ENCODE measurements at places on chromosomes 6 and 20.

DNA sequence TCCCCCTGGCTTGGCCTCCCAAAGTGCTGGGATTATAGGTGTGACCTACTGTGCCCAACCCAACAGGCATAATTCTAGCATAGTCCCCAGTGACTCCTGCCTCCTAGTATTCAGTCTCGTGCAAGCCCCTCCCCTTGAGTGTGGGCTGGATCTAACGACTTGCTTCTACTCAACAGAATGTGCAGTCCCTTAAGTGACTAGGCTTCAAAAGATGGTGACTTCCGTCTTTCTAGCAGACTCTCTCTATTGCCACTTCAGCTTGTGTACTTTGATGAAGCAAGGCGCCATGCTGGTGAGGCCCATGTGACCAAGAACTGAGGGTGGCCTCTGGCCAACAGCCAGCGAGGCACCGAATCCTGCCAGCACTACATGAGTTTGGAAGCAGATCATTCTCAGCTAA, 109.6 kb upstream of the TRAF3IP2 start:
- no peak for DNase-seq

- no peak for DNase-seq
Observed at GRCh38 chr6:122589115-122589514, 21.1 kb upstream of the PKIB start.

DNA sequence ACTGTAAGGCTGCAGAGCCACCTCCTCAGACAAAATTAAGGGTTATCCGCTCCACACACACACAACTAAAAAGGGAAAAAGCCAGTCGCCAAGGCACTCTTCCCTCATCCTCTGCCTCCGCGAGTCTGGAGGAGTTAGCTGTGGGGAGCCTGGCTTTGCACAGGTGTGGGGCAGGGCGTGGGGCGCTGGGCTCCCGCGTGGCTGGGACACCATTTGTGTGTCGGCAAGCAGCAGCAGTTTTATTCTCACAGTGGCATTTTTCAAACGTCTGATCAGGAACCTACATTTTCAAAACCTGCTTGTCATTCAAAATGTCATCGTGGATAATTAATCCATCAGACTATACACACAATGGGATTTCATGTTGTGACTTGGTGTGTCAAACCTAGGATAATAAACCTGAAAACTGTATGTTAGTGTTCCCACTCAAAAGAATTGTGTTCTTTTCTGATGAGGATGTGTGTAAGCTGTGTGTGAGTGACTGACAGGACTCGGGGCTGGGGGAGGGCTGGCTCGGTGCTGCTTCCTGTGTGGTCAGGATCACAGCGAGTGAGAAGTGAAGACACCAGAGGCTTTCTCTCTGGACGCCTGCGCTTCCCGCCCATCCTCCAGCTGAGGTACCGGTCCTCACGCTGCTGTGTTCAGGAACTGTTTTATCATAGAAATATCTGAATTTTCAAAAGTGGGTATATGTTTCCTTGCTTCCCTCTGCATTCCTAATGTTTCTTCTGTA, 83.1 kb downstream of the IRF4 start:
- peak; percentile 65 for DNase-seq

DNA sequence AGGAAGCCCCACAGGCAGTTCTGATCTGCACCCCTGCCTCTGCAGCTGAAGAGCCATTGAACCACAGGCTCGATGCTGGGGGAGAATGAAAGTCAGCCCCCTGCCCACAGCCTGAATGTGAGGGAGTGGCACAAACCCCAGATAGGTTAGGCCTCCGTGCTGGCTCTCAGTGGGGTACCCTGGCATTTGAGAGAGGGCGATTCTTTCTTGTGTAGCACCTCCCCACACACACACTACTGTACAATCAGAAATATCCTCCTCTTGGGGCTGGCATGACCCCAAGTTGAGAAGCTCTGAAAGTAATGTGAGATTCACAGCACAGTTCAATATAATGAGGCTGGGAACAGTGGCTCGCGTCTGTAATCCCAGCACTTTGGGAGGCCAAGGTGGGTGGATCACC, 17.9 kb downstream of the TTBK1 start:
- no peak for DNase-seq

DNA sequence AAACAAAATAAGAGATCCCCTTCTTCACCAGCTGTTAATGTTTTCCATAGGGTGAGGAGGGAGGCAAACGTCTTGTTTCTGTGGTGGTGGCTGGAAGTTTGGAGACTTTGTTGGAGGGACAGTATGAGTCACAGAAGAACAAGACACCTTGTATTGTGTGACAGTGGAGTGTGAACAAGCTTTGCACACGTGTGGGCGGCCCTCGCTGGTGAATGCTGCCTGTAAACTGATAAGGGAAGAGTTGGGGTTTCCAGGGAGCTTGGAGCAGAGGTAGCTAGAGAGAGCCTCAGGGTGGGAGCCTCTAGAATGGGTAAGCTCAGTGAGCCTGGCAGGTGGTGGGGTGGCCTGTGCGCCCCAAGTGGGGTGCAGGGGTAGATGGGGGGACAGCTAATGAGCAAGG, 78.3 kb downstream of the ZDHHC14 start:
- DNase-seq: no peak

DNA sequence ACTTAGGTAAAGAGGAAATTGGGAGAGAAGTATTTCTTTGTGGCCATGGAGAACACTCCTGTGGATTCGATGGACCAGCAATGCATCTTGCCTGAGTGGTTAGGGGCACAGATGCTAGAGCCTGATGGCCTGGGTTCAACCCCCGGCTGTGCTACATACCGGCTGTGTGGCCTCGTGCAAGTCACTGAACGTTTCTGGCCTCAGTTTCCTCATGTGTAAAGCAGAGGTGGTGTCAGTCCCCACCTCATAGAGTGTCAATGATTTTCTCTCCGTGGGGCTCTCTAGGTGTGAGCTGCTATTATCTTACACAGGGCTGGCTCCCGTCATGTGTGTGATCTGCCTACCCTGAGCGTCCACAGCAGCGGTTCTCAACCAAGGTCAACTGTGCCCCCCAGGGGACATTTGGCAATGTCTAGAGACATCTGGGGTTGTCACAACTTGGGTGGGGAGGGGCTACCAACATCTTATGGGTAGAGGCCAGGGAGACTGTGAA, 50.0 kb upstream of the PTPN1 start:
- DNase-seq: no peak

- DNase-seq: no peak
Observed at GRCh38 chr6:26322645-26323482, 42.1 kb upstream of the BTN3A2 start.

GRCh38 chr6:31397901-31398525, 5.4 kb upstream of the MICA start:
- no peak for DNase-seq

GRCh38 chr6:122712448-122713137, 66.9 kb upstream of the FABP7 start:
- no peak for DNase-seq

DNA sequence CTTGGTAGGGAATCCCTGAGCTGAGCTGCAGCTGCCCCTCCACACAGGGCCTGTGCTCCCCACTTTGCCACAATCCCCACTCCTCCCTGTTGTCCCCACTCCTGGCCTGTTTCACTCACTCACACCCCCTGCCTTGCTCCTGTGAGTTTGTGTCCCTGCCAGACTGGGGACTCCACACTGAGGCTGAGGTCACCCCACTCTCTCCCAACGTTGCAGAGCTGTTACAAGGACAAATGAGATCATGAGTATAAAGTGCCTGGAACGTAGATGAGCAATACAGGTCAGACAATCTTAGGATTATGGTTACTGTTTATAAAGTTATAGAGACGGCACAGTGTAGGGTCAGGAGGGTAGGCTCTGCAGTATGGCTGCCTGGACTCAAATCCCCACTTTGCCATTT, 426.0 kb upstream of the SULF2 start:
- DNase-seq: no peak

- DNase-seq: no peak
Observed at GRCh38 chr6:119768201-119768600, 418.6 kb upstream of the MAN1A1 start.

GRCh38 chr20:57124800-57125517, 141.5 kb downstream of the BMP7 start:
- DNase-seq: no peak

- DNase-seq: no peak
Observed at GRCh38 chr6:161406646-161407045, 132.8 kb upstream of the AGPAT4 start.

DNA sequence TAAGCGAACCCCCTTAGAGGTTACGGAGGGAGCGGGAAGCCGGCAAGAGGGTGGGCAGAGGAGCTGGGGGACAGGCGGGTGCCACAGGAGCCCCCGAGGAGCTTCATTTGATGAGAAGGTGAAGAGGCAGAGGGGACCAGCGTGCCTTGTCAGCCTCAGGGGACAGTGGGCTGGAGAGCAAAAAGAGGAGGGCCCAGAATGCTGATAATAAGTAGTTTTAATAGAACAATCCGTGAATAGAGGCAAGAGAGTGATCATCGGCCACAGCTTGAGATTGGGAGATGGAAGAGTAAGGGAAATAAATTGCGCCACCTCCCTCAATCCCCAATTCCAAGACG, 1.3 kb downstream of the COL19A1 start:
- no peak for DNase-seq

- no peak for DNase-seq
Observed at GRCh38 chr6:149938571-149939355, 3.1 kb upstream of the ULBP2 start.

DNA sequence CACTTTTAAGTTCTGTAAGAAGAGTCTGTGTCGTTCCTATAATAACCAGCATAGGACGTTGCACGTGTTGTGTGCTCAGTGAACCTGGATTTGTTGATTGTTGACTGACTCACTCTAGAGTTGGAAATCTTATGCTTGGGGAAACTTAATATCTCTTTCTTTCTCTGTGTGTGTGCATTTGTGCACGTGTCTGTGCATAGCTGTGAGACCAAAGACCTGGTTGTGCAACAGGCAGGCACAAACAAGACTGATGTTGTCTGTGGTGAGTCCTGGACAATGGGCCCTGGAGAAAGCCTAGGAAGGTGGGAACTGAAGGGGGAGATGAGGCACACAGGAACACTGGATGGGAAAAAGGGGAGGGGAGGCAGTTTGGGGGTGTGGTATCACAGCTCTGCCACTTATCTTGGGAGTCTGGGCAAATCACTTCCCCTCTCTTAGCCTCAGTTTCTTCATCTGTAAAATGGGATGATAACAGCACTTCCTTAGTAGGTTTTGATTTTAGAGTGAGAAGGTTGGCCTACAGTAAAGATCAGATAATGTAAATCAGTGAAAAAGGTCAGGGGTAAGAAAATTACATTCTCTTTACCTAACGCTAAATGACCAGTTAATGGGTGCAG, 8.4 kb downstream of the CD40 start:
- DNase-seq: no peak

DNA sequence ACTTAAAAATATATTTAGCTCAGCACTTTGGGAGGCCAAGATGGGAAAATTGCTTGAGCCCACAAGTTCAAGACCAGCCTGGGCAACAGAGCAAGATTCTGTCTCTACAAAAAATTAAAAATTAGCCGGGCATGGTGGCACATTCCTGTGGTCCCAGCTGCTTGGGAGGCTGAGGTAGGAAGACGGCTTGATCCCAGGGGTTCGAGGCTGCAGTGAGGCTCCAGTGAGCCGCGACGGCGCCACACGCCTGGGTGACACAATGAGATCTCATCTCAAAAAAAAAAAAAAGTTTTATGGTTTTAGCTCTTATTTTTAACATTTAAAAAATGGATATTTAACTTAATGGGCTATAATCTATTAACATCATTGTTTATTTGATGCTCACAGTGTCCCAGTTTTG, 97.2 kb upstream of the RIPOR2 start:
- DNase-seq: no peak

GRCh38 chr6:133202610-133203343, 38.4 kb upstream of the EYA4 start:
- DNase-seq: no peak

- DNase-seq: no peak
Observed at GRCh38 chr6:139370999-139371345, 3.5 kb downstream of the CITED2 start.

DNA sequence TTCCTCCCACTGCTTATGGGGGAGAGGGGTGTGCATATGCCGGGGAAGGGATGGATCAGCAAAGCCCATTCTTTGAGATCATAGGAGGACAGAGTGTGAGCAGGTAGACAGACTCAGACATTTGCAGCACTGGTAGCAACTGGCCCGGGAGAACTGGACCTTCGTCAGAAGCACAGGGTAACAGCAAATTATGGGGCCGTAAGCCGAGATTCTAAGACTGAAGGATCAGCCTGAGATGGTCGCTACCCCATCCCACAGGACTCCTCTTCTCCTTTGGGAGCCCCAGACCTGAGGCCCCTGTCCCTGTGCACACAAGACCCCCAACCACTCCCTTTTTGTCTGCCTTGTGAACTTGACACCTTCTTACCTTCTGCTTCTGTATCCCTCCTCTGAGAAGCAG, 106.5 kb downstream of the TOX2 start:
- no peak for DNase-seq

- DNase-seq: no peak
Observed at GRCh38 chr6:11459079-11459610, 78.4 kb upstream of the TMEM170B start.

- DNase-seq: no peak
Observed at GRCh38 chr6:95687839-95688238, 110.5 kb downstream of the MANEA start.

DNA sequence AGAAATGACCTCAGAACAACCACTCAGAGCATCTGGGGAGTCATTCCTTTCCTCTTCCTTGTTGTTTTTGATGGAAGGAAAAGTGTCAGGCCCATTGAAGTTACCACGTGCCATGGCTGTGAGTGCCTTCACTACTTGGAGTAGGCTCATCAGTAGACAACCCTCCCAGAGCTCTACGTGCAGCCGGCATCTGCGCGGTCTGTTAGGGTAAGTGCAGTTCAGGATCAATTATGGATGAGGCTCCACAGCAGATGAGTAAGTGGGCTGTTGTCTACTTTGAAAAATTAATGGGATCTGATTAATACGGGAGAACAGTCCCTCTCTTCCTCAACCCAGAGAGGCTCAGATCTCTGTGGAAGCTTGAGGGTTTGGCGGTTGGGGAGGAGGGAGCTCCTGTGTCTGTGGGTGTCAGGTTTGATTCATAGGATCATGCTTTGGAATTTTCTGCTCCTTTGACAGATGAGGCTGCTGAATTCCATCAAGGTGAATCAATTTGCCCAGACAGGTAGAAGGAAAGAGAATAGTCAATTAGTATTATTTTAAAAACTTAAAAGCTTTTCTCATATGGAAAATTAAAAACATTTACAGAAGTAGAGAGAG, 93.8 kb upstream of the TOX2 start:
- no peak for DNase-seq

DNA sequence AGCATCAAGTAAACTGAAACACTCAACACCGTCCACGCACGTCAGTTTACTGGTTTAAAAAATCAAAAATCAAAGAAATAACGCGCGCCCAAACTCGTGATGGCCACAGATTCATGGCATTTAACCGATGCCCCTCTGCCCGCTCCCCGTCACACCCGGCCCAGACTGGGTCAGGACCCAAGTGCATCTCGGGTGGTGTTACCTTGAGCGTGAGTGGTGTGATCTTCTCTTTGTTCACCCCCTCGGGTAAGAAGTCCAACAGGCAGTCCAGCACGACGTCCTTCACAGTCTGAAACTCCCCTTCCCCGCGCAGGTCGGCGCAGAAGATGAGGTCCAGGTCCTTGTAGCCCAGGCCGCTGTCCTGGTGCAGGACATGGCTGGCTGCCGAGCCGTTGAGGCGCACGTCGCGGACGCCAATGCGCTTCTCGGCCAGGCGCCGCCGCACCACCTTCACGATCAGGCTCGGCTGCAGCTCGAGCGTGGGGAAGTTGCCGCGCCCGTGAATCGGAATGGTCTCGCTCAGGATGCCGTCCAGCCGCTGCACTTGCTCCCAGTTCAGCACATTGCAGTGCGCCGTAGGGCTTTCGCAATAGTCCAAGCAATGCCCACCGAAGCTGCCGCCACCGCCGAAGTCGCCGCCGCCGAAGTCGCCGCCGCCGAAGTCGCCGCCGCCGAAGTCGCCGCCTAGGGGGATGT, 945 bp downstream of the TENT5A start:
- DNase-seq: peak; percentile 75

Data from stomach (tissue), 19 donors.